ENCODE measurements at places on chromosomes 7 and 10.

DNA sequence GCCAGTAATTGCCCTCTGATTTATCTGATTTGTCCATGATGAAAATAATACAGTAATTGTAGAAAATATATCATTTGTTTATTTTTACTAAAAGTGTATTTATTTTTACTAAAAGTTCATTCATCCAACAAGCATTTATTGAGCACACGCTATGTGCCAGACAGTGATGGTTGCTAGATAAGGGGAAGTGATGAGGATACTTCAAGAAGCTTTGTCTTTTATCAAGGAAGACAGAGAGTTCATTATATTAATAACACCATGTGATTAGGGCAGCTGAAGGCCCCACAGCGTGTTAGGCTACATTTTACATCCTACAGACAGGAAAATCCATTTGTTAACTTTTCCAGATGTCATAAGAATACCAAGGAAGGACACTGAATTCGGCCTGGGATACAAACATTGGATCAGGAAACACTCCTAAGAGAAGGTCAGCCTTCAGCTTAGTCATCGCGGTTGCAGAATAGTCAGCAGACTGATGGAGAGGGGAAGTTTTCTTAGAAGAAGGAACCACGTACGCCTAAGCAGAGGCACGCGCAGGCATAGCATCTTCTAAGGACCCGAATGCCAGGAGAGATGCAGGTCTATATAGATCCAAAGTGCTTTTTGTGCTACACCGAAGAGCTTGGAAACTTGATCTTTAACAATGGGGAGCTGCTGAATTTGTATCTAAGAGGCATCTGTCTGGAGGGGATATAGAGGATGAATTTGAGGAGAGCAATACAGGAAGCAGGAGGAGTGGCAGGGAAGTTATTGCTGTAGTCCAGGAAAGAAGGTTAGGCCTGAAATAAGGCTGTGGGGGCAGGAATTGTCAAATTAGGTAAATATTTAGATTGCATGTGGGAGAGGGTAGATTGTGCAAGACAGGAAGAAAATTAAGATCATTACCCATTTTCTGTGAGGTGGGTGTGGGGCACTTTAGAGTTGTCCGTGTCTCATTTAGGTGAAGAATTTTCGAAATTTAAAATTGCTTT lies 85.7 kb downstream of the LRGUK start:
- no peak for DNase-seq

GRCh38 chr10:92327445-92328433 lies 36.8 kb downstream of the MARCHF5 start:
- no peak for DNase-seq

DNA sequence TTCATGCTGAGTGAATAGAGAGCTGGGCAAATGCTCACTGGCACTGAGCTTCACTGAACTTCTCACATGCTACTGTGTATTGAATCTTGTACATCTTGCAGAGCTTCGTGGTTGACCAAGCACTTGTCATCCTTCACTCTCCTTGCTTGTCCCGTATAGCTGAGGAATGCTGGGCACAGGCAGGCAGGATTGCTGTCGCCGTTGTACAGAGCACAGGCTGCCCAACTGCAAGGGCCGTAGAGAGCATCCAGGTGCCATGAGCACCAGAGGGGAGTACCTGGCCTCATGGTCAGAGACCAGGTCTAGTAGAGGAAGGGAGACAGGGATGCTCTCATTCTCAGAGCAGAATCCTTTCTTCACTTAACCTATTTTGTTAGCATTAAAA lies 99.8 kb upstream of the RET start:
- DNase-seq: no peak

DNA sequence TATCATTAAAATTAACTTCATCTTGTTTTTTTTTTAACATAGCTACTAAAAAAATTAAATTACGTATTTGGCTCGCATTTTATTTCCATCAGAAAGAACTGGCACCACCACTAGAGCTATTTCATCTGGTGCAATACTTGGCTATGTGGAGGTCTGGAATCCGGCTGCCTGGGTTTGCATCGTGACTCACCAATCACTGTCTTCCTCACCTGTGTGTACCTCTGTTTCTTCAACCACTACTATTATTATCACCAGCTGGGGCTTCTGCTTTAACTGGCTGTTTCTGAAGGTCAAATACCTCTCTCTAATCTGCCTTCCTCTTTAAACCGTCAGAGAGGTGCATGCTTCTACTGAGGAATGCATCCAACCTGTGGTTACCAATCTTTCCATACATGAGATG lies 6.5 kb downstream of the WDR91 start:
- DNase-seq: no peak

DNA sequence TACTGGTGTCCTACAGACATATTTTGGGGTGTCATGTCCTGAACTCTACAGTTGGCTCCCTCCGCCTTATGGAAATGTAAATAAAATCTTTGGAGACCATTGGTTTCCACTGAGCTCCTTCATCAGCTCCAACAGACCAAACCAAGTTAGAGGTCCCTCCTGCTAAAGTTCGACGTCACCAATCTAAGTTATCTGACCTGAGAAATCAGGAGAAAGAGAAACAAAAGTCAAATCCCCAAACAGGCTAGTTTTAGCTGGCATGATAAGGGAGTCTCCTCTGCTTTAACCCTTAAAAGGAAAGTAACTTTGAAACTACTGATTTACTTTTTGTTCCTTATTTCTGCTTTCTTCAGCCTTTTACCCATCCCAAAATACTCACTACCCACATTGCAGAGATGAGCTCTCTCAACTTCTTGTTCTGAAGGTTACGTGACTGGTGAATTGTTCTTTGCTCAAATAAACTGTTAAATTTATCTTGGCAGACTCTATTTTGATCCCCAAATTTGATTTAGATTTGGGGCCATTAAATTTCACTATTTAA lies 39.9 kb downstream of the AVL9 start:
- no peak for DNase-seq

DNA sequence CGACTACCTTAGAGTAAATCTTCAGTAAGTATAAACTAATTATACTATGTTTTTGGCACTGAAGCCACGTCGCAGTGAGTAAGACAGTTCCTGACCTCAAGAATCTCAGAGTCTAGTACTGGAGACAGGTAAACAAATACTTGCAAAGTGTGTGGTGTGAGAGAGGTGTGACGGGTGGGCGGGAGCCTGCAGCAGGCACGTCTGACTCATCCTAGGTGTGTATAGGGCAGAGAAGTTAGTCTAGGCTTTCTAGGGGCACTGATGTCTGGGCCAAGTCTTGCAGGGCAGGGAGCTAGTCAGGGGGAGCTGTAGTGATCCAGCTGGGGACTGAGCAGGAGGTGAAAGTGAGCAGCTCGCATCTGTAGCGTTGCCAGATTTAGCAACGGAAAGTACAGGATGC lies 35.9 kb upstream of the SFTPD start:
- peak; percentile 64 for DNase-seq

- peak; percentile 50 for DNase-seq
These were observed 26.5 kb upstream of the NUB1 start for GRCh38 chr7:151315038-151315655.

GRCh38 chr10:29756451-29756850 lies 121.7 kb upstream of the SVIL start:
- DNase-seq: no peak

DNA sequence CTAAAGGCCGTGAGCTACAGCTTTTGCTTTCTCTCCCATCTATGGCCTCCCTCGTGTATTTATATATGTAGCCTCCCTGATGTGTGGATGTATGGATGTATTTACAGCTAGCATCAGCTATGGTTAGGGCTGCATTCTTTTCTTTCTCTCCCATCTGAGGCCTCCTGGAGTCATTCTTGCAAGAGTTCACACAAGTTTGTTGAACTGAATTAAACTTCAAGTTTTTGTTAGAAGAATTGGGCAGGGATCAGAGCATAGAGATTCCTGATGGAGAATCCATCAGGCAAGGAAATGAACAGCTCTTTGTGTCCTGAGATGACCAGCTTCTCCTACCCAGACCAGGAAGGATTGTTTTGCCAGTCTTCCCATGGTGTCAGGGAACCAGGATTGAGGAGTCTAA lies 60.3 kb downstream of the AHCYL2 start:
- no peak for DNase-seq

DNA sequence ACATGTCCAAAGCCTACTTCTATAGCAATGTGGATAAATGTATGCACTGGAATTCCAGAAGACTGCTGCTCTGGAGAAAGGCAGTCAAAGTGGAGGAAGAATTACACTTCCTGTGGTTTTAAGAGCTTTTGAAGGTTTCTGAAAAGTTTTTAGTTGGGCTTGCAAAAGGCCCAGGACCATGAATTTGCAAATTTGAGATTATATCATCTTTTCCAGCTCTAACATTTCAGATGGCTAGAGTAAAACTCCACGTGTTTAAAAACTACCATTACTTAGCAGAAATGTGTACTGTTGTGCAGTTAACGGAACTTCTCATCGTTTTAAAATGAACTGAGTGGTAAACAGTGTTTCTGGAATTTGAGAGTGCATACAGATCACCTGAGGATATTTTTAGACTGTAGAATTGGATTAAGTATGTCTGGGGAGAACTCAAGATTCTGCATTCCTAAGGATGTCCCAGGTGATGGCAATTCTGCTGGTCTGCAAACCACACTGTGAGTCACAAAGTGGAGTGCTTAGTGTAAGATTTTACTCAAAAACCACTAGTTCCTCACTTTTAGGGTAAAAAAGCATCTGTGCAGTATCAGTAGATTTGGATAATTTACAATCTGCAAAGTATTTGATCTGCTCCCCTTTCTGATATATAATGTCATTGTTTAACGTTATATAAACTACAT lies 32.9 kb upstream of the CCDC71L start:
- DNase-seq: no peak

DNA sequence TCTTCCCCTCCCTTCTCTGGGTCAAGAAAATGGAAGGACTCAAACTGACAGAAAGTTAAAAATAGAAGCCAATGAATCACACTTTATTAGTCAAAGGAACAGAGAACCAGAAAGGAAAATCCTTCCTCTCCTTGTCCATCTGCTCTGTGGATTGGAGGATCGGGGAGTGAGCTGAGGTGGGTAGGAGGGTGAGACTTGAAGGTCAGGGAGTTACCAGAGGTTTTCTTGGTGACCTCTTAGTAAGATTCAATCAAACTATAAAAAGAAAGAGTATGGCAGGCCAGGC lies 12.2 kb downstream of the TLX1 start:
- no peak for DNase-seq

DNA sequence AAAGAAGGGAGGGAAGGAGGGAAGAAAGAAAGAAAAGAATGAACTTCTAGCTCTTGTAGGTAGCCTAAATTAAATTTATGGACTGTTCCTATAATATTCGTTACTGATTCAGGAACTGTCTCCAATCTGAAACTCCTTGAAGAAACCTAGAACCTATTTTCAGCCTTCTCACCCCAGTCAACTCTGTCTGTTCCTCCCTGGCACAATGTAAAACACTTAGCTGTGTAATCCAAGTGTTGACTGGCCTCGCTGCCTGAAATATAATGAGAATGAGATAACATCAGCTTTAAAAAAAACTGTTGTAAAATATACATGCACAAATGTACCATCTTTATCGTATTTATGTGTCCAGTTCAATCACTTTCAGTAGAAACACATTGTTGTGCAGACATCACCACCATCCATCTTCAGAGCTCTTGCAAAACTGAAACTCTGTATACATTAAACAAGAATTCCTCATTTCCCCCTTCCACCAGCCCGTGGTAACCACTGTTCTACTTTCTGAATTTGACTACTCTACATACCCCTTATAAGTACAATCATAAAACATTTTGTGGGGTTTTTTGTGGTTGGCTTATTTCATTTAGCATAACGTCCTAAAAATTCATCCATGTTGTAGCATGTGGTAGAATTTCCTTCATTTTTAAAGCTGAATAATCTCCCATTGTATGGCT lies 6.3 kb upstream of the C7orf33 start:
- DNase-seq: no peak

GRCh38 chr7:149621776-149622175 lies 124.2 kb upstream of the ZNF746 start:
- DNase-seq: peak; percentile 44

- no peak for DNase-seq
These were observed 41.0 kb downstream of the LCOR start for GRCh38 chr10:96873086-96873485.

All from Caki2 (cell line).